ENCODE measurements at places on chromosomes 4 and X.
A peak's percentile ranks its signal among the peaks of the same experiment; 100 is the strongest.

- DNase-seq, result no peak
These were observed 8.4 kb upstream of the SH3RF1 start for GRCh38 chr4:169279108-169279507.

DNA sequence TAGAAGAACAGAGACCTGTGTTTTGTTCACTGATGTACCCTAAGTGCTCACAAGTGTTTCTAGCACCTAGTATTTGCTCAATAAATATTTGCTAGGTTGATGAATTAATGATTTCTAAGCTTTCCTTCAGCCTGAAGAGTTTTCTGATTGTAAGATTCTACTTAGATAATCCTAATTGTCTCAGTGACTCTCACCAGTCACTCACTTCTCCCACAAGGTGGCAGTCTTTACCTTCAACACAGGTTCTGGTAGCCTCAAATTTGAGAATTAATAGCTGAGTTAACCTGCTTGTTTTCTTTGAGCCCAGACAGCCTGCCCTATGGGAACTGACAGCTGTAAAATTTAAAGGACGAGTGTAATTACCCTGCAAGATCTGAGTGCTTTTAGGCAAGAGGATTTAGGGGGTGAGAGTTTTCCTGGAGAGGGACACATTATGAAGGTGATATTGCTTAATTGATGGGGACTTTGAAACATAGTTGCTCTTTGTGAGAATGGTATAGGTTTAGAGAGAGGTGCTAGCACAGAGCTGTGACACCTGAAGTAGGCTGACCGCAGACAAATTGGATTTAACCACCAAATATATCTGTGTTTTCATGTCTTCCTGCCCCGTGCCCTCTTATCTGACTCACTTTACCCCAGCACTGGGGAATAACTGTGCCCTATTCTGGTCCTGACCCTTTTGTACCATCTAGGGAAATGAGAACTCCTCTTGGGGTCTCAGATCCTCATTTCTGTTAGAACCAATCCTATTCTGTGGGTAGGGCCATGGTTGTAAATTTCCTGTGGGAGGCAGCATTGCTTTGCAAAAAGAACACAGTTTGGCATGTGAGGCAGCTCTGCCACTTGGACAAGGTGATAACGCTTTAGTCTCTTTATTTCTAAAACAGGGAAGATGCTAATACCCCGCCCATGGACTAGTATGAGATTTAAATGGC is 27.7 kb downstream of the CD38 start:
- DNase-seq, result peak; percentile 39

GRCh38 chrX:119503484-119503861 is 35.2 kb downstream of the SLC25A5 start:
- no peak for DNase-seq

GRCh38 chr4:109691411-109691920 is 11.8 kb downstream of the CASP6 start:
- no peak for DNase-seq

DNA sequence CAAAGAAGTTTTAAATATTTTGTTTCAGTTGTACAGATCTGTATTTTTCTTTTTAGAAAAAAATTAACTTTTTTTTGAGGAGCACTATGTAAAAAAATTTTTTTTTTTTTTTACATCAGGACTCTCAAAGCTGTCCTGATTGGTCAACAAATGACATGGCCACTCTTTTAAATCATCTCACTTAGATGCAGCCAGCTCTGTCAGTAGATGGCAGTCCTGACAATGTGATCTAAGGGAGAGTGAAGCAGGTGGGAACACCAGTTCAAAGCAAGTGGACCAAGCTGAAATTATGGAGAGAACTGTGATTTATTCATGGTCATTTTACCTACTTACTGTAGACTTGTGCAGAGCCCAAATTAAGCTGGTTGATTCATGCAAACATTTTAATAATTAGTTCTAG is 174.7 kb upstream of the GPRIN3 start:
- DNase-seq, result no peak

GRCh38 chrX:9605484-9605883 is 140.6 kb downstream of the TBL1X start:
- no peak for DNase-seq

DNA sequence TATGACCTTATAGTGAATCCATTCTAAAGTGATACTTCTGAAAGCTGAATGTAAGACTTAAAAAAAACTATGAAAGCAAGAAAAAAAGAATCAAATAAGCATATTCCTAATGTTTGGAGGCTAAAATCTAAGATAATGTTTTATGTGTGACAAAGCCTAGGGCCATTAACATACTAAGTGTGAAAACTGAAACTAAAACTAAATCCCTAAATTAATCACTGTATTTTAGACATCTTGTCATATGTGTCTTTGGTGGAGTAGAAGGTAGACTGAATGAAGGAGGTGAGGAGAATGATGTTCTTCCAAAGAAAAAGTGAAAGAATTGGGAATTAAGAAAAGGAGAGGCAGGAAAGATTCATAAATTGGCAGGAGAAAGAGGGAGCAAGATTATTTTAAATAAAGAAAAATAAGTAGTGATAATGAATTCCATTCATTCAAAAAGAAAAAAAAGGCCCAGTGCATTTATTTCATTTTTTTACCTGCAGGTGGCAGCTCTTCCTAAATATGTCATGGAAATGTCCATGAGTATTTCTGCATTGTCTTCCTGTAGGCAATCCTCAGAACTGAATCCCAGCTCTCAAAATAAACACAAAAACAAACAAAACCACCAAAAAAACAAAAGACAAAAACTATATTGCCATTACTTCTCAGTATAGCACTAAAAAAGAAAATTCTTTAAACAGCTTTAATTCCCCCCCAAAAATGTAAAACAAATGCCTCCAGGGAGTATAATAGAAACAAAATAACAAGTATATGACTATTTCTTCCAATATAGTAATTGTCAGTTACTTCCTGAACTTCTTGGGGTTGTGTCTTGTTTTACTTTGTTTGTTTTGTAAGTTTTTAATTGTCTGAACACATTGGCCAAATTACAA is 17.0 kb upstream of the AP1AR start:
- DNase-seq, result no peak

GRCh38 chr4:93764639-93765246 is 63.8 kb upstream of the ATOH1 start:
- no peak for DNase-seq

GRCh38 chr4:152606753-152607152 is 70.9 kb upstream of the FBXW7 start:
- no peak for DNase-seq

GRCh38 chr4:1772853-1773538 is 20.1 kb upstream of the FGFR3 start:
- DNase-seq, result no peak

Data from activated naive CD4-positive, alpha-beta T cell treated with anti-CD3 and anti-CD28 coated beads, Interleukin-2, amount 50 U/mL, for 16 hours (primary cell).